Stimulated activated CD4-positive, alpha-beta T cell treated with anti-CD3 and anti-CD28 coated beads, Interleukin-15, amount 100 ng/mL, for 24 hours (primary cell): ENCODE measurements at places on chromosomes 3 and 15.

GRCh38 chr3:65130782-65131181 is 443.0 kb upstream of the ADAMTS9 start:
- DNase-seq = no peak

- DNase-seq = no peak
Observed at GRCh38 chr3:126274735-126275619, 82.2 kb downstream of the KLF15 start.

- DNase-seq = no peak
Observed at GRCh38 chr3:44516230-44516629, 38.8 kb upstream of the ZNF445 start.

DNA sequence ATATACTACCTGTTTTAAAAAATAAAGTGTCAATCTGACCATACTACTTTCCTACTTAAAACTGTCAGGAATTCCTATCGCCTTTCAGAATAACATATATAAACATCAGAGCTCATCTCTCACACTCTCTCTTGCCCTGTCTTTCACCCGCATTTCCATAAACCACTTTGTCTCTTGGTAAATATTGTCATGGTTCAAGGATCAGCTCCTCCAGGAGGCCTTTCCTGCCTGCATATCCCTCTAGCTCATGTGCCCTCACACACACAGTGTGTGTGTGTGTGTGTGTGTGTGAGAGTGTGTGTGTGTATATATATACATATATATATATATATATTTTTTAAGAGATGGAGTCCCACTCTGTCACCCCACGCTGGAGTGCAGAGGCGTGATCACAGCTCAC is 6.7 kb downstream of the SUMF1 start:
- DNase-seq = no peak

DNA sequence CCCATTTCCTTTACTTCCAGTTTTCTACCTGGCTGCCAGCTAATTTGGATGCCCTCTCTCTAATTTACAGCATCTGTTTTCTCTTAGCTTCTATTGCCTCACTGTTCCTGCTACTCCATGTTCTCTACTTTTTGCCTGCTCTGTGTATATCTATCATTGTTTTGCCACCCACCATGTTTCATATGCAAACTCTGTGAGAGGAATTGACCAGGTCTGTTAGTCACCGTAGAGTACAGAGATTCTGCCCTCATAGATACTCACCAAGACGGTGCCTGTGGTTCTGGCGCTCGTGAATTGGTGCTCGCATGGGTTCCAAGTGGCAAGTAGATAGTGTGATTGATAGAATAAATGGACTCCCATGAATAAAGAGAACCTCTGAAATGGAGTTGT is 288.8 kb downstream of the CNTN6 start:
- DNase-seq = no peak
